ENCODE measurements at places on chromosomes 2 and 18. TPM values are rescaled to one million over a fixed set of nuclear protein-coding genes. Genes with fewer than 3 reads are reported as not detected.

Gene REG3G
- not detected for total RNA-seq

Gene SERPINB2
- total RNA-seq: 100 TPM

Gene B3GNT7
- not detected for total RNA-seq

Gene FER1L5
- not detected for total RNA-seq

Gene ABCG8
- not detected for total RNA-seq

Gene VSNL1
- not detected for total RNA-seq

Gene GTF2A1L
- not detected for total RNA-seq

Gene SLC16A14
- total RNA-seq: 28.4 TPM
